ENCODE measurements at places on chromosomes 4 and X. TPM values are rescaled to one million over a fixed set of nuclear protein-coding genes. Genes with fewer than 3 reads are reported as not detected.

Gene FOXR2
- total RNA-seq: not detected

Gene ERAS
- not detected for total RNA-seq

DNA sequence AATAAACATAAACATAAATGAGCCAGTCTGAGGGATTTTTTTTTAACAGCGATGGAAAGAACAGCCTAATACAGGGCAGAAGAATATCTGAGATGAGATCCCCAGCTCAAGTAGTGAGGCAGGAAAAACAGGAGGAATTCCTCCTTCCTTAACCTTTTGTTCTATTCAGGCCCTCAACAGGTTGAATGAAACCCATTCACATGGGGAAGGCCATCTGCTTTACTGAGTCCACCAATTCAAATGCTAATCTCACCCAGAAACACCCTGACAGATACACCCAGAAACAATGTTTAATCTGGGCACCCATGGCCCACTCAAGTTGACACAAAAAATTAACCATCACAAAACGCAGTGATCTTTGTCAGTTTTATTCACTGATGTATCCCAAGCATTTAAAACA is 45.5 kb downstream of the SMIM31 start:
- DNase-seq: no peak

Gene CASP3
- total RNA-seq: 58.9 TPM

DNA sequence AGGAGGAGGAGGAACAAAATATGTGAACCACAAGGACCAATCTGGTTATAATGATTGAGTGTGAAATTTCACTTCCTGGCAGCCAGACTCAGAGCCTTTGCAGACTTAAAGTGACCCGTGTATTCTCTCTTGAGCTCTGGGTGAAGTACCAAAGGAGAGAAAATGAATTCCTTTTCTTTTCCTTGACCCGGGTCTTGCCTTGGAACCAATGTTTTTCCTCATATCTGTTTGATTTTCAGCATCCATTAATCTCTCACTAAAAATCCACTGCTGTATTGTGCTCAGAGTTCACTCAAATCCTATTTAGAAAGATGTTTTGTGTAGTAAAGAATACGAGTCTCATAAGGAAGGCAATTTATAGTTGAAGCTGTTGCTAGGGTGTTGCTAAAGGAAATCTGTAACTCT is 78.3 kb upstream of the C1QTNF7 start:
- DNase-seq: no peak

- DNase-seq: peak; percentile 55
Observed at GRCh38 chr4:80540785-80541469, 205.4 kb downstream of the CFAP299 start.

Gene MTNR1A
- not detected for total RNA-seq

GRCh38 chr4:167399201-167399600 is 164.9 kb upstream of the SPOCK3 start:
- DNase-seq: no peak

Gene DSPP
- not detected for total RNA-seq

- no peak for DNase-seq
Observed at GRCh38 chrX:37677243-37677642, 8.3 kb upstream of the XK start.

GRCh38 chr4:30126351-30126750 is 593.8 kb upstream of the PCDH7 start:
- DNase-seq: no peak

DNA sequence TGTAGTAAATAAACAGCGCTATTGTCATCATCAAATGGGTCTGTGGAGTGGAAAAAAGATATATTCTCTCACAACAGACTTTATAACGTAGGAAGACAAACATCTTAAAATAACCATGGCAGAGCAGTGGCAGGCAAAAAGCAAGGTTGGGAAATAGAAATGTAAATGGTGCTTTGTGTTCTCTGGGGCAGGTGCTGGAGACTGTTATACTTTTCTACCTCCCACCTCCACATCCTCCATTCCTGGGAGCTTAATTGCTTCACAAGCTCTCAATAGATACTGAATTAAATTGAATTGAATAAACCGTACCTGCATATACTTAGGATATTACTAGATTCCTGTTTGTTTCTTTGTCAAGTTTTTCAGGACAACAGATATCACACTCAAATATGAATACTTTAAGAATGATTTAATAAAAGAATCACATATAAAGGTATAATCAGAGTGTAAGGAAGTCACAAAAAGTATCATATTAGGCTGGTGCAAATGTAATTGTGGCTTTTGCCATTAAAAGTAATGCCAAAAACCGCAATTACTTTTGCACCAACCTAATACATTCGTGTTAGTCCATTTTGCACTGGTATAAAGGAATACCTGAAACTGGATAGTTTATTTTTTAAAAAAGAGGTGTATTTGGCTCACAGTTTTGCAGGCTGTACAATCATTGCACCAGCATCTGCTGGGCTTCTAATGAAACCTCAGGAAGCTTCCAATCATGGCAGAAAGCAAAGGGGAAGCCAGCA is 367.3 kb downstream of the GRIA2 start:
- no peak for DNase-seq

Gene MUC7
- not detected for total RNA-seq

GRCh38 chr4:8399298-8399697 is 41.2 kb downstream of the ACOX3 start:
- no peak for DNase-seq

Gene HPF1
- 27.5 TPM for total RNA-seq

Gene TASL
- total RNA-seq: not detected

Gene SSX2B
- total RNA-seq: not detected

GRCh38 chr4:90128961-90129495 is 1.8 kb downstream of the CCSER1 start:
- DNase-seq: no peak

GRCh38 chrX:20431486-20431885 is 164.8 kb upstream of the RPS6KA3 start:
- DNase-seq: no peak

Gene CT45A3
- not detected for total RNA-seq

DNA sequence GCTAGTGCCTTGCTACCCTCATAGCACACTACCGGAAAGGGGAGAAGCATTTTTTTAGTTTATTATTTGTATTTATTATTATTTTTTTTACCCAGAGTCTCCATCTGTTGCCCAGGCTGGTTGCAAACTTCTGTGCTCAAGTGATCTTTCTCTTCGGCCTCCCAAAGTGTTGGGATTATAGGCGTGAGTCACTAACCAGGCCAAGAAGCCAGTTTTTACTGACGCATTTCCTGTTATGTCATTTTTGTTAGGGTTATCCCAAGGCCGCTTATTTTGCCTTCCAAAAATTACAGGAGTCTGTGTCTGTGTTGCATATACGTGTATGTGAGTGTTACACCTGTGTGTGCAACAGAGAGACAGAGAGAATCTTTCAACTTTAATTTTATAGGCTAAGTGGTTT is 404.5 kb downstream of the GBA3 start:
- DNase-seq: peak; percentile 44

Gene CLDN22
- not detected for total RNA-seq

DNA sequence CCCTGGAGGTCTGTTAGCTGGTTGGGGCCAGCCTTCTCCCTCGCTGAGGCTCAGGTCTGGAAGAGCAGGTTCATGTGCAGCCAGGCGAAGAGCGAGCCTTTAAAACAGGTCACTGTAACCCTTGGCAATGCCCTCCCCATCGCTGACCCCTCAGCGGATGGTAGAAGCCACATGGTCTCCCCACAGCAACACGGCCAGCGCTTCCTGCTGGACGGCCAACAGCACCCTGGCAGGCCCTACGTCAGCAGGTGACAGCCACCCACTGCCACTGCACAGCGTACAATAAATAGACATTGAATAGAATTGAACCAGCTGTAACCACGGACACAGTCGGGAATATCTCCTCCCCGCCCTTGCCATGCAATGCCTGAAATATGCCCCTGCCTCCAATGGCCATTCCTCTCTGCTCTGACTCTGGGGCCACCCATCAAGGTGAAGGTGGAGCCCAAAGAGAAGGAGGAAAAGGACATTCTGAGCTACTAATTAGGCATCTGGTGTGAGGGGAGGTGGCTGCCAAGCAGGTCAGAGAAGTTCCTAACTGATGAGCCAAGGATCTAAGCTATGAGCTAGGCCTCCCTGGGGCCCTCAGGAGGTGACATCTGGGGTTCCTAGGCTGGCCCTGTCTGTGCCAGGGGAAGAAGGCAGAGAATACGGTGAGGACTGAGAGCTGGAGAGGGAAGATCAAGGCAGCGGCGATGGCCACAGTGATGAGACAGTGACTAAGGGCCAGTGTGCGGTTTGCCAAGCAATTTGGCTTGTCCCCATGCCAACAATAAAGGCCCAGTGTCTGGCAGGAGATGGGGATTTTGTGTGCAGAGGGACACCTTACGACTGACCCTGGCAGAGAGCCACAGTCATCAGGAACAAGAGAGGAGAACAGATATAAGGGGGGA is 202.3 kb downstream of the BCOR start:
- DNase-seq: no peak

DNA sequence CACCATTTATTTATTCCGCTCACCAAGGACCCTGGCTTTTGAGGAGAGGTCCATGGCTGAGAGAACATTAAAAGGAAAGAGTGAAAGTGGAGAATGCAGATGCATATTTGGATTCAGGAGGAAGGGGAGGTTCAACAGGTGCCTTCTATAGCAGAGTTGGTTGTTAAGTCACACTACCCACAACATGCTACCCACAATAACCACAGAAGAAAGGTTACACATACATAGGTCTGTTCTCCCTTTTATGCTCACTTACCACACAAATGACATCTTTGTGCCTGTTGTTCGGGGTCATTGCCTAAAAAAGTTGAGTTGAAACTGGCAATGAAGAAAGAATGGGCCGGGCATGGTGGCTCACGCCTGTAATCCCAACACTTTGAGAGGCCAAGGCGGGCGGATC is 587.4 kb downstream of the RPA4 start:
- DNase-seq: no peak

Gene MAOA
- total RNA-seq: 0.56 TPM

GRCh38 chrX:97314345-97314744 is 430.6 kb downstream of the RPA4 start:
- DNase-seq: no peak

Gene STARD8
- 1.7 TPM for total RNA-seq

DNA sequence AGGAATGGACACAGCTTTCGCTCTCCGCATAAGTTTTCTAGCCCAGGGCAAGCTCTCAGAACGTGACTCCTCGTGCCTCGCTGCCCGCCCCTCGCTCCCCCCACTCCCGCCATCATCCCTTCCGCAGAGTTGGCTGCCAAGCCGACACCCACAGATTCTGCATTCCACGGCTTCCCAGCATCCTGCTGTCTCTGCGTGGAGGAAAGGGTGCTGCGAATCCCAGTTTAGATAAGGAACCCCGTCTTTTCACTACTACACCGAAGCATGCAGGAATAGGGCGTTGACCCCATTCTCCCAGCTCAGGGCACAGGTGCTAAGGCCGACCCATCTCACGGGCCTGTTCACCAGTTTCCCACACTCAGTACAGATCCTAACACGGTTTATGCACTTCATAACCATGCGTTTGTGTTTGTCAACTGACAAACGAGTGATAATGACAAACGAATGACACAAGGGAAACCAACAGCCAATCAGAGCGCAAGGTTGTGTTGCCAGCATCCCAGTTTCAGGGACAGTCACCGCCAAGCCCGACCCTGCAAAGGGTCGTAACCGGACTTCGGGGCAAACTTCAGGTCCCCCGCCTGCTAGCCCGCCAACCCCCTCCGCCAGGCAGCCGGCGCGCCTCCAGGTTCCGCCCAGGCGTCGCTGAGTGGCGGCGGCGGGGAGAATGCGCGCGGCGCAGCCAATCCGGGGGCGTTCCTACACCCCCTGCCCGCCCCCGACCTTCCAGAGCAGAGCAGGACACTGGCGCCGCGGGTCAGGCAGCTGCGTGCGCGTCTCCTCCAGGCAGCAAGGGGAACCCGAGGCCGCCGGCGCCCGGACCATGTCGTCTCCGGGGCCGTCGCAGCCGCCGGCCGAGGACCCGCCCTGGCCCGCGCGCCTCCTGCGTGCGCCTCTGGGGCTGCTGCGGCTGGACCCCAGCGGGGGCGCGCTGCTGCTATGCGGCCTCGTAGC is at the start of gene CYP2U1:
Gene CYP2U1 (plus strand): TSS at position 729 of the 954 bp plus-strand sequence. CDS start 95 bp downstream, at position 824.
- DNase-seq: peak; percentile 67

DNA sequence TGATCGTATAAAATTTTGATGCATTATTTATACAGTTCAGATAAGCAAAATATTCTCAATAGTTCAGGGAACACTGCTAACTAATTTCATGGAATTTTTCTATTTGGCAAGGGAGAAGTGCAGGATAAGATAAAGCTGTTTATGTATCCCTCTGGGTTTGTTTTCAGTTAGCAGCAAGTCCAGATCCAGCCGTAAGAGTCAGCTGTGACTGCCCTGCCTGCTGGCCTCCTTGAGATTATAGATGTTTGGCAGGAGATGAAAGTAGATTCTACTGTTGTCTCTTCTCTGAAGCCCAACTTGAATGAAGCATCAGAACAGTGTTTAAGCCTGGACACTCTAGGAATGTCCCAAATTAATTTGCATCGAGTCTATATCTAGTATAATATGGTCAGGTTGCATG is 29.5 kb downstream of the ANTXR2 start:
- DNase-seq: peak; percentile 18

- no peak for DNase-seq
Observed at GRCh38 chr4:52655506-52655905, 3.6 kb downstream of the USP46 start.

- DNase-seq: peak; percentile 84
Observed at GRCh38 chr4:931194-931959, 739 bp downstream of the GAK start.

DNA sequence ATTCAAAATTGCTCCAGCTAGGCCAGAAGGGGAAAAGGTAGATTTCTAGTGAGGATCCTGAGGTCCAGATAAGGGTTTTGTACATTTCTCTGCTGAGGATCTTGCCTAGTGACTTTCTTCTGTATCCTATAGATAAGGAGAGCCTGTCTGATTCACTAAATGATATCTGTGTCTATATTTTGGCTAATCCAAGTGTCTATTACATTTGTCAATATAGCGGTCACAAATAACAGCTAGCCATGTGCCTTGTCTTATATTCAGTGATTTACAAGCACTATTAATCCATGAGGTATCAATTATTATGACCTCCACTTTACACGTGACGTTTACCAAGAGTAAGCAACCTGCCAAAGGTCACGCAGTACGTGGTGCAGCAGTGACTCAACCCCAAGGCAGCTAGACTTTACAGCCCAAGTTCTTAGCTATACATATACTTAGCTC is 41.6 kb downstream of the TMEM165 start:
- peak; percentile 75 for DNase-seq

DNA sequence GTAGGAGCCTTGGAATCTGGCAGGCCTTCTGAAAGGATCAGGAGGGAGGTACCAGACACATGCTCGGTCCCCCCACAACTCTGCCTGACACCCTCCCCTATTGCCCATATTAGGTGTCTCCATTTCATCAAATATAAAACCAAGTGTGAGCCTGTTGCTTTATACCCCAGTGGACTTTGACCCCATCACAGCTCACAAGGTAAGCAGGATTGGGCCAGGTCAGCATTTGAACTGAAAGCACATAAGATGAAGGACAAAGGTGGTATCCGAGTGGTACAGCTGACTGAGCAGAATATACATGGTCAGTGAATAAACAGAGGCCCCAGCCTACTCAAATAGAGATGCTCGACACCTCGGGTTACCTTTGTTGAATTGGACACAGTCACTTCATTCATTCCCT is 20.0 kb downstream of the SLC25A43 start:
- DNase-seq: no peak

- DNase-seq: no peak
Observed at GRCh38 chr4:40305328-40306170, 29.6 kb upstream of the CHRNA9 start.

Gene PLK4
- total RNA-seq: 15.1 TPM

Gene CLDN34
- not detected for total RNA-seq

Measured in IMR-90 (cell line).